Activated CD4-positive, alpha-beta T cell treated with anti-CD3 and anti-CD28 coated beads, Interleukin-2, amount 50 U/mL, for 48 hours (primary cell): ENCODE measurements at places on chromosomes 7 and 10.

DNA sequence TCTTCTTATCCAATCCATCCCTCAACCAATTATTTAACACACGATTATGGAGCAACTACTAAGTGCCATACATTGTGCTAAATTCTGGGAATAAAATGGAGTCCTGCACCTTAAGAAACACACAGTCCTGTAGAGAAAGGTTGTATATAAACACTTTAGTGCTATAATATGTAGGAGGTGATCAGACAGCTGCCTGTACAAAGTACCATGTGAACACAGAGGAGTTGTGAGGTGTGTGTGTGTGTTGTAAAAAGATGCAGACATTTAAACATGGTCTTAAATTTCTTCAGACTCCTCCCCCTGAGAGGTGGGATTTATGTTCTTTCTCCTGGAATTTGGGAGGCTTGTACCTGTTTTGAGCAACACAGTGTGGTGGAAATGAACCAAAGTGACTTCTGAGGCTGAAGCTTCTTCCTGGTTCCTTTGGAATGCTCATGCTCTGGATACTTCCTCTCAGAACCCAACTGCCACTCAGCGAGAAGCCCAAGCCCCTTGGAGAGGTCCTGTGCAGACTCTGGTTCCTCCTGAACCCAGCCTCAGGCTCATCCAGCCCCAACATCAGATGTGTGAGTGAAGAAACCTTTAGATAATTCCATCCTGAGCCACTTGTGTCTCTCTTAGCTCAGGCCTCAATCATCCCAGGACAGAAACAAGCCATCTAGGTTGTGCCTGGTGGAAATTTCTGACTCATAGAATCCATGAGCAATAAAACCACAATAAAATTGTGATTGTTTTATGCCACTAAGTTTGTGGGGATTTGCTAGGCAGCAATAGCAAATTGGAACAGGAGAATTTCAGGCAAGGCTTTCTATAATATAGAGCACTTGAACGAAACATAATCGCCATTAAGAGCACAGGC, 161.2 kb upstream of the FAM3C start:
- DNase-seq, result no peak

DNA sequence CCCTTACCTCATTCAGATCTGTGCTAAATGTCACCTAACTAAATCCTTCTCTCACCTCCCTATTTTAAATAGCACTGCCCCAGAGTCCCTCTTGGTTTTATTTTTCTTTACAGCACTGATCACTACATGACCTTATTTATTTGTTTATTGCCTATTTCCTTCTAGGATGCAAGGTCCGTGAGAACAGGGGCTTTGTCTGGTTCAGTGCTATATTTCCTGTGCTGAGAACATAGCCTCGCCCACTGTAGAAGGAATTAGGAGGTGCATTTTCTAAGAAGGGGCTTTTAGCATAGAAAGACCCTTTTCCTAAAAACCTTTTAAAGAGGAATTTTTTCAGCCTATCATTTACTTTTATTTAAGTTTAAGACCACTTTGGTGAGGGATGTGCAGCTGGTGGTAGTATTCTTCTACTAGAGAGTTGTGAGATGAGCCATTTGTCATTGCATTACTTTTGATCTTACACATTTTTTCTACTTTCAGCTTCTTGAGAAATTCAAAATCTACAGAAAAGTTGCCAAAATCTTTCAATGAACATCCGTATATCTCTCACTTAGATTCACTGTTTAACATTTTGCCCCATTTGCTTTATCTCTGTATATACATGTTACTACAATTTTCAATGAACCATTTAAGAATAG, 13.5 kb upstream of the PCGF5 start:
- no peak for DNase-seq

- DNase-seq, result no peak
Observed at GRCh38 chr10:13887761-13888160, 301.0 kb downstream of the PRPF18 start.

DNA sequence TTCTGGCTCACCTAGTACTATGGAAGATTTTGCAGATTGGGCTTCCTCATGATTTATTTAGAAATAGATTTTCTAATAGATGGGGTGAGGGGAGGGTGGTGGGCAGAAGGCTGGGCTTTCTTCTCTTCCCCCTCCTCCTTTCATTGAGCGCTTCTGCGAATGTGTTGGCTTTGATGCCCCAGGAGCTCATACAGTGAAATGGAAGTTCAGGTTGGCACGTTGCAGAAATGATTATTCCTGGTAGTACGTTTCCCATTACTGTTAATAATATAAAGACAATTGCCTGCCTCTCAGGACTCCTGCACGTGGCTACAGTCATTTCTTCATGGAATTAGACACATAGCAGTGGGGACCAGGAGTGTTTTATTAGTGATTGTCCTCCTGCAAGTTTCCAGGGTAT, 39.8 kb downstream of the TCF7L2 start:
- no peak for DNase-seq

DNA sequence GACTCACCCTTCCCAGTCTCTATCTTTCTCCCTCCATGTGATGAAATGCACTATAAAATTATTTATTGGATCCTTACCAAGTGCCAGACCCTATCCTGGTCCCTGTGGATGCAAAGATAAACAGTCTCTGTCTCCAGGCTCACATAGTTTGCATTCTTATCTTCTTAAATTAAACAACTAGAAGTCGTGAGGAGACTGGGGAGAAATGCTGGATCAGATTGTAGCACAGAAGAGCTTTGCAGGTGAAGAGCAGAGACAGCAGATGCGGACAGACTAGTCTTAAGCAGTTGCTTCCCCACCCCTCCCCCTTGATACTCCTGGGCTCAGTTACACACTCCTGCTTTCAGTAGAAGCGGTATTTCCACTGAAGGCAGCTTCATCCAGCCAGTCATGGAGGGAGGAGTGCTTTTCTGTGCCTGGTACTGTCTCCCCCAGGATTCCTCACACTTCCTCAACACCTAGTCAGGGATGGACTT, 20.8 kb upstream of the CDK1 start:
- no peak for DNase-seq

DNA sequence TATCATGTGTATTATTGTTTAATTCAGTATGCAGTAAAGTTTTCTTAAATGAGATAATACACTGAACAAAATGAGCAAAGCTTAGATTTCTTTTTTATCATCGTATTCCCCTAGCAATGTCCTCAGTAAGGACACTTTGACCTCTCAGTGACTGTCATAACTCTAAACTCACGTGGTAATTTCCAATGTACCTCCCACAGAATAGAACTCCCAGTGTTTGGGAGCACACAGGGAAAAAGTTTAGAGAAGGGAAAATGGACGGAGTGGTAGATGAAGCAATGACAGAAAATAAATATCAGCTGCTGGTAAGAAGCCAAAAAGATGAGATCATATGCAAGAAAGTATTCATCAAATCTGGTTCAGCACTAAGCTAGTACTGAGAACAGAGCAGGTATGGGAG, 758.6 kb upstream of the KCND2 start:
- DNase-seq, result no peak

DNA sequence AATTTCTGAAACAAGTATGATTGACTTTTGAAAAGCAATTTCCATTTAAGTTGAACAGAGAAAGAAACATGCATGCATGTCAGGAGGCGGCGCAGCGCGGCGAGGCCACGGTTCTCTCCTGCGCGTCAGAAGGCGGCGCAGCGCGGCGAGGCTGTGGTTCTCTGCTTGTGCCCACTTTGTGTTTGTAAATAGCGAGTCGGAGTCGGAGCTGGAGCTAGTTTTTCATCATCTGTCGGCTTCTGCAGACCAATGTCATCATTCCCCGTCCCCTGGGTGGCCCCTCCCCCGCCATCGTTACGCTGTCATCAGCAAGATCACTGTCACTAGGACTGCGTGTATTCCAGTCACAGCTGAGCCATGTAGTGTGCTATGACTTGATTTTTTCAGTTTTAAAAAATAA, 49.2 kb downstream of the INPP5A start:
- DNase-seq, result no peak

- no peak for DNase-seq
Observed at GRCh38 chr7:154867068-154867467, 135.9 kb downstream of the PAXIP1 start.

DNA sequence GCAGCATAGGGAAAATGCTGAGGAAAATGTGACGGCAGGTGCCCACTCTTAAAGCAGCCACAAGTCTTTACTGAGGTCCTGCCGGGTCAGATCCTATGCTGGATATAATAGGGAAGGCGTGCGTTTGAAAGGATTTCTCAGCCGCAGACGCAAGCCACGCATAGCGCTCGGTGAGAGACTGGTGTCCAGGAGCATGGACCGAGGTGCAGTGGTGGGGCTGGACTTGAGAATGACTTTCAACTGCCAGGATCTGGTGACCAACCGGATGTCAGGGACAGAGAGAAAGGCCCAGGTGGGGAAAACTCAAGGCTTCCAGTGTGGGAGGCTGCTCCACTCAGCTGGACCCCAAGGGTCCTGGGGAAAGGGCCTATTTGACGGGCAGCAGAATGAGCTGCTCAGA, 74.7 kb upstream of the INSIG1 start:
- DNase-seq, result no peak

DNA sequence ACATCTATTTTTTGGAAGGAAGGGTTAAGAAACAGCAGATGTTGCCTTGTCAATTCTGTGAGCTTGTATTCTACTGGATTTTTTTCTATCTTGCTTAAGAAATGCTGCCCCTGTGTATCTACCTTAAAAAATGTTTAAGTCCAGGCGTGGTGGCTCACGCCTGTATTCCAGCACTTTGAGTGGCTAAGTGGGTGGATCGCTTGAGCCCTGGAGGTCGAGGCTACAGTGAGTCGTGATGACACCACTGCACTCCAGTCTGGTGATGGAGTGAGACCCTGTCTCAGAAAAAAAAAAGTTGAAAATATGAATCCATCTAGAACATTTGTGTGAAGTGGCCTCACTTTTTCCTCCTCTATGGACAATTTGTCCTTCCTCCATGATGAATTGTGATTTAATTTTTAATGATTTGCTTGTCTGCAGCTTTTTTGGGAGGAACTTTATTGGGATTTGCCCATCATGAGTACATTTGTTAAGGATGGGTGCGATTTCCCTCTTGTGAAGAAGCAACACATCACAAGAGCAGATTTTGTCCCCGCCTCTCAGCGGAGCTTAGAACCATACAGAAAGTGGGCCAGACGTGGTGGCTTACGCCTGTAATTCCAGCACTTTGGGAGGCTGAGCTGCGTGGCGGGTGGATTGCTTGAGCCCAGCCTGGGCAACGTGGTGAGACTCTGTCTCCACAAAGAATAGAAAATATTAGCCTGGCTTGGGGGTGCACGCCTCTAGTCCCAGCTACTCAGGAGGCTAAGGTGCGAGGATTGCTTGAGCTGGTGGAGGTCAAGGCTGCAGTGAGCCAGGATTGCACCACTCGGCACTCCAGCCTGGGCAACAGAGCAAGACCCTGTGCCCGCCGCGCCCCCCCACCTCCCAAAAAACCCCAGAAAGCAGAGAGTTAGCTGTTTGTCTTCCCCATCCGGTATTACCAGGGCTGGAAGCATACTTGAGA, 57.7 kb downstream of the DNAJB6 start:
- no peak for DNase-seq

- no peak for DNase-seq
Observed at GRCh38 chr7:96558530-96558929, 151.1 kb downstream of the SEM1 start.

DNA sequence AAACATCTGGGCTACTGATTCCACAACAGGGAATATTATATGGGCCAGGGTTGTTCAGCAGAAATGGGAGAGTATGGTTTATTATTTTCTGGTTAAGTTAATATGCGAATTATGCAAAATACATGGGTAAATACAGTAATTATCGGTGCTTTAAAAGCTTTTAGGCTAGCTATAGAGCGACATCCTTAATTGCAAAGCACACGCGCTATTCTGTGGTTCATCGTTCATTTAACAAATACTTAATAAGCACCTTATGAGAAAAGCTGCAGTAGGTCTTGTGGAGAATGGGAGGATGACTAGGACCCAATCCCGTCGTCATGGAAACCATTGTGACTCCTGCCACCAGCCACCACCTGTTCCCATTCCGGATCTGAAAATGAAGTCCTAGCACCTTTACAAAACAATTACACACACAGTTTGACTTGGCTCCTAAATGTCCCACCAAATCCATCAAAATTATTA, 623 bp upstream of the CEP41 start:
- no peak for DNase-seq

DNA sequence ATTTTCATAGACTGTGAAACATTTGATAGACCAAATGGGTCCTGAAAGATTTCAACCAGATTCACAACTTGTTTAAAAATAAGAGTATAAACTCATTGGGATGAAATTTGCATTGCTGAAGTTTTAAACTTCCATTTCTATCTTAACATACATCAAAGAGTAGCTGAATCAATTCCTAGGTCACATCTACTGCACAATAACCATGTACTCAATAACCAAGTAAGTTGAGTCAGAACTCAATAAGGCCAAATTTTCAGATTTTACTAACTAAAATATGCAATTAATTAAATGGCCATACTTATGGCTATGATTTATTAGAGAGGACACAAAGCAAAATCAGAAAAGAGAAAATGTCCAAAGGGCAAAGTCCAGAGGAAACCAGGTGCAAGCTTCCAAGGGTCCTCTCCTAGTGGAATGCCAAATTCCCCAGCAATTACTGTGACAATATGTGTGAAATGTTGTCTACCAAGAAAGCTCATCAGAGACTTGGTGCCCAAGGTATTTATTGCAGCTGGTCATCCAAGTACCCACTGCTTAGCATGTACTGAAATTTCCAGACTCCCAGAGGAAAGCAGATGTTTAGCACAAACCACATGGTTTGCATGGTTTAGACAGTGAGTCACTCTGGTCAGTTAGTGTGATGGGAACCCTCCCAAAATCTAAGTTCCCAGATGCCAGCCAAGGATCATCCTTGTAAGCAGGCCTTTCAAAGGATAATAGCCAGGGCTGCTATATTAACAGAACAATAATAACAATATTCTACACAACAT, 238.9 kb downstream of the IPMK start:
- DNase-seq, result no peak

GRCh38 chr7:79272066-79272669, 181.3 kb downstream of the MAGI2 start:
- DNase-seq, result no peak

DNA sequence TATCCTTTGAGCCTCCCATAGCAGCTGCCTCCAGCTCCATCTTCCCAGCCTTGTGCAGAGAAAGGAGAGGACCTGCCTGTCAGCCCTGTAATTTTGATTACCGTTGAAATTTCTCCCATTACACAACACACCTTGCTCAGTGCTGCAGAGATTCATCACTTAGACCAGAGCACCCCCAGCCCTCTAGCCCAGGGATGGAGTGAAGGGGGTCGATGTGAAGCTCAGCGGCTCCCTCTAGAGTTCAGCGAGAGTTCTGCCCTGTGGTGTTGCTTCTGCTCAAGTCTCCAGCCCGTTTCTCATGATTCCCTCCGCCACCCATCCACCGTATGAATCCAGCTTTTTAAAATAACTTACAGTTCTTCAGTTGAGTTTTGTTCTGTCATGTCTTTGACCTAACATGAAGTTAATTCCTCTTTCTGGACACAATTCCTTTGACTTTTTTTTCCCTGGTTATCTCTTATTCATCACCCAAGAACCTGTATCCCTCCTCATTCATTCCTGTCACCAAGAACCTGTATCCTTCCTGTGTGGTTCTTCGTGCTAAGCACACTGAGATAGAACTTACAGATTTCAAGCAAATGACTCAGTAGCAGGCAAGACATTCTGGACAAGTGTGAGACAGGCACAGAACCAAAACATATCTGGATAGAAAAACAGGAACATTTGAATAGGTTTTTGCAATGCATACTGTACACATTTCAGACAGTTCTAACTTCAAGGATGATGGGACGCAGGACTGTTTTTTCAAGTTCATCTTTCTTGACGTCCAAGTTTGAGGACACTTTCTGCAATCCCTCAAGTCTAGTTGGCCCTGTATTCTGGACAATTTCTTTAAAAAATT, 35.0 kb upstream of the ZNF32 start:
- DNase-seq, result peak; percentile 18
